T-helper 2 cell treated with Interferon-gamma antibody and Interleukin-4, amounts not matched to agents 5 μg/mL and 100 μg/mL, for 36 hours (primary cell): ENCODE measurements at places on chromosomes 12 and 14.

GRCh38 chr14:62614122-62614521, 431.1 kb downstream of the KCNH5 start:
- DNase-seq, result no peak

DNA sequence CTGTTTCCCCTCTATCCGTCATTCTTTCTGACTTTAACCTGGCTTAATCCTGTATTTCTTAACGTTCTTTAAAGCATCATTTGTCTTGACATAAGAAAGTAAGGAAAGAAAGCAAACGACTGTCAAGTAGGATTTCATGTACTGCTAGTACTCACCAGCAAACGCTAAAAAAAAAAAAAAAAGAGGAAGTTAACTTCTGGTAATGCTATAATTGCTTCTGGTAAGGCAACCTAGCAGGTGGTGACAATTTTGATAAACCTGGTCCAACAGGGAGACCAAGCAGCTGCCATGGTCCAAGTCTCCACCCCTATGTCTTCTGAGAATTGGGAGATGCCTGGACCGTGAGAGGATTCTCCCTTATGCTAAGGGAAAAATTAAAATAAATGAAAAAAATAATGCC, 306.6 kb downstream of the DAD1 start:
- DNase-seq, result no peak

GRCh38 chr12:92045852-92046251, 99.8 kb downstream of the BTG1 start:
- no peak for DNase-seq

- no peak for DNase-seq
These were observed 73.4 kb downstream of the SPTB start for GRCh38 chr14:64806202-64806861.

DNA sequence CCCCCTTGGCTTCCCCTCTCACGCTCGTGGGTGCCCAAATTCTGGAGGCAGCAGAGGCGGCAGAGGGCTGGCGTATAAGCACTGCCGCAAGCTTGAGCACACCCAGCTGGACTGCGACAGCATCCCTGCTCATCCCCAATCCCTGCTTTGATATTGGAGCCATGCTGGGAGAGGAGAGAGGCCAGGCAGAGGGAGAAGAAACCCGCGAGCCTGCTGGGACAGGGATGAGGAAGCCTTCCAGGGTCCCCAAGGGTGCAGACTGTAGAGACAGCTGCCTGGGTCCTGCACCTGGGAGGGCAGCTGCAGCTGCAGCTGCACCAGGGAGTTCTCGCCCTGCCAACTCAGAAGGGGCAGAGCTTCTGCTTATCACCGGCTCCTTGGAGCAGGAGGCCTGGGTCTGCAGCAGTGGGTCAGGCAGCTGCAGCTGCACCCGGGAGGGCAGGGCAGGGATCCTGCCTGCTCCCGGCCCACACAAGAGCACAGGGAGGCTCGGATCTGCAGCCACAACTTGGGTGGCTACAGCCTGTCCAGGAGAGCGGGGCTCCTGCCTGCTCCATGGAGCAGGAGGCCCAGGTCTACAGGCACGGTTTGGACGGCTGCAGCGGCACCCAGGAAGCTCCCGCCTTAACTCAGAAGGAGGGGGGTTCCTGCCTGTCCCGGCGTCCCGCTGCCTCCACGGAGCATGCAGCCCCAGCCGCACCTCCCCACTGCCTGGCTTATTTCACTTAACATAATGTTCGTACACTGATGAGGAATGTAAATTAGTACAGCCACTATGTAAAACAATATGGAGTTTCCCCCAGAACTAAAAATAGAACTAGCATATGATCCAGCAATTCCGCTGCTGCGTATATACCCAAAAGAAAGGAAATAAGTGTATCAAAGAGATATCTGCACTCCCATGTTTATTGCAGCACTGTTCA, 60.4 kb upstream of the SGPP1 start:
- no peak for DNase-seq

DNA sequence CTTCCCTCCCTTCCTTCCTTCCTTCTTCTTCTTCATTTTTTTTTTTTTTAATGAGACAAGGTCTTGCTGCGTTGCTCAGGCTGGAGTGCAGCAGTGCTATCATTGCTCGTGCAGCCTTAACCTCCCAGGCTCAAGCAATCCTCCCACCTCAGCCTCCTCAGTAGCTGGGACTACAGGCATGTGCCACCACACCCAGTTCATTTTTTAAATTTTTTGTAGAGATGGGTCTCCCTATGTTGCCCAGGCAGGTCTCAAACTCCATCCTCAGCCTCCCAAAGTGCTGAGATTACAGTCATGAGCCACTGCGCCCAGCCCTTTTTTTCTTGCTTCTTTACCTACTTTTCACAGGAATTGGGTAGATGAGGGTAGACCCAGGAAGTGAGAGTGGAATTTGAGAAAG, 1.6 kb downstream of the OR10AD1 start:
- no peak for DNase-seq
